Stimulated activated CD8-positive, alpha-beta memory T cell treated with anti-CD3 and anti-CD28 coated beads, Interleukin-7, amount 100 ng/mL, for 4 hours (primary cell): ENCODE measurements at places on chromosomes 3 and 15.

DNA sequence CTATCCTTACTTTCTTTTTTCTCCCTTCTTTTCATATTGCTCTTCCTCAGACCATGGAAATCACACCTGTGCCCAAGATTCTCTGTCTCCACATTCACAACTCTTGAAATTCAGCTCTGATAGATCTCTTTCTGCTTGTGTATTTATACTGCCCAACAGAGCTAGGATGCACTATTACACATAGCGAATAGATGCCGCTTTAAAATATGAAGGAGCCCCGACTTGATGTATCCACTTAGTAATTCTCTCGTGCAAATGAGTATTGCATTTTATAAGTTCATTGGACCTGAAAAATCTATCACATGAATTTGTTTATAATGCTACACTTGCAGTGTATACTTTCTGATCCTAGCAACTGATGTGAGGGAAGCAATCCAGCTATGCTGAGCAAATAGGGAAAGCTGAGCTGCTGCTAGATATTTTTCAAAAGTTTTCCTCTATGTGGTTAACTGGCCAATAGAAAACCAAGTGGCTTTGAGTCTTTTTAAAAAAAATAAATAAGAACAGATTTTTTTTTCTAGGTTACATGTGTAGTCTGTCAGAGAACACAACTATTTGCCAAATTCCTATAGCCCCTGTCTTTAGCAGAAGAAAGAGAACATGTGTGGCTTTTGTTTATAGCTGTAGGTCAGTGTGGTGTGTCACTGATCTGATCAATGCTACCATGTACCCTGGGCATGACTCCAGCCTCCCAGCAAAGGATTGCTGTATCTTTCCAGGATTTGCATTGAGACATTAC lies 64.3 kb upstream of the LEKR1 start:
- no peak for DNase-seq

DNA sequence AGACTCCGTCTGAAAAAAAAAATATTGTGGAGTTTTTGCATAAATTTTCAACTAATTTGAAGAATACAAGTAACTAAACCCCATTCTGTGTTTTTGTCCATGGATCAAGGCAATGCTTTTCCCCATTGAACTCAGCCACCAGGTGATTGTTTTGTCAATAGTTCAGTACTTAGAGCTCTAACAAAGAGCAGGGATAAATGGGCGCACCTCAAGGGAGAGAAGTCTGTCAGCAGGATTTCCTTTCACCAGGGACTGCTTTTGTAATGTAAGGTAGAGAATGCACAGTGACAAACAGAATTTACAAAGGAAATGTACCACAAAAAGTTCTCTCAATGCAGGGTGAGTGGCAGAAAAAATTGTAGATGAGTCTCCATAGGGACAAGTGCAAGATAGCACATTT lies 10.8 kb upstream of the ATP13A5 start:
- no peak for DNase-seq

DNA sequence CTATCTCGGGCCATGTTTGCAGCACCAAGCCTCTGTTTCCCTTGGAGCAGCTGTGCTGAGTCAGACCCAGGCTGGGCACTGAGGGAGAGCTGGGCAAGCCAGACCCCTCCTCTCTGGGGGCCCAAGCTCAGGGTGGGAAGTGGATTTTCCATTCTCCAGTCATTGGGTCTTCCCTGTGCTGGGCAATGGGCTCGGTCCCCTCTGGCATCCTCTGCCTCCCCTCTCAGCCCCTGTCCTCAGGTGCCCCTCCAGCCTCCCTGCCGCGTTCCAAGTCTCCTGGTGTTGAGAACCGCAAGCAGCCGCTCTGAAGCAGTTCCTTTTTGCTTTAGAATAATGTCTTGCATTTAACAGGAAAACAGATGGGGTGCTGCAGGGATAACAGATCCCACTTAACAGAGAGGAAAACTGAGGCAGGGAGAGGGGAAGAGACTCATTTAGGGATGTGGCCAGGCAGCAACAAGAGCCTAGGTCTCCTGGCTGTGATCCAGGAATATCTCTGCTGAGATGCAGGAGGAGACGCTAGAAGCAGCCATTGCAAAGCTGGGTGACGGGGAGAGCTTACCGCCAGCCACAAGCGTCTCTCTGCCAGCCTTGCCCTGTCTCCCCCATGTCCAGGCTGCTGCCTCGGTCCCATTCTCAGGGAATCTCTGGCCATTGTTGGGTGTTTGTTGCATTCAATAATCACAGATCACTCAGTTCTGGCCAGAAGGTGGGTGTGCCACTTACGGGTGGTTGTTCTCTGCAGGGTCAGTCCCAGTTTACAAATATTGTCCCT lies 1.2 kb downstream of the RHO start:
- DNase-seq, result no peak

GRCh38 chr15:72786676-72787345 lies 3.3 kb upstream of the ADPGK start:
- DNase-seq, result no peak

GRCh38 chr3:58063022-58063815 lies 55.0 kb downstream of the FLNB start:
- no peak for DNase-seq

GRCh38 chr3:117631781-117632180 lies 922.2 kb downstream of the TUSC7 start:
- no peak for DNase-seq

DNA sequence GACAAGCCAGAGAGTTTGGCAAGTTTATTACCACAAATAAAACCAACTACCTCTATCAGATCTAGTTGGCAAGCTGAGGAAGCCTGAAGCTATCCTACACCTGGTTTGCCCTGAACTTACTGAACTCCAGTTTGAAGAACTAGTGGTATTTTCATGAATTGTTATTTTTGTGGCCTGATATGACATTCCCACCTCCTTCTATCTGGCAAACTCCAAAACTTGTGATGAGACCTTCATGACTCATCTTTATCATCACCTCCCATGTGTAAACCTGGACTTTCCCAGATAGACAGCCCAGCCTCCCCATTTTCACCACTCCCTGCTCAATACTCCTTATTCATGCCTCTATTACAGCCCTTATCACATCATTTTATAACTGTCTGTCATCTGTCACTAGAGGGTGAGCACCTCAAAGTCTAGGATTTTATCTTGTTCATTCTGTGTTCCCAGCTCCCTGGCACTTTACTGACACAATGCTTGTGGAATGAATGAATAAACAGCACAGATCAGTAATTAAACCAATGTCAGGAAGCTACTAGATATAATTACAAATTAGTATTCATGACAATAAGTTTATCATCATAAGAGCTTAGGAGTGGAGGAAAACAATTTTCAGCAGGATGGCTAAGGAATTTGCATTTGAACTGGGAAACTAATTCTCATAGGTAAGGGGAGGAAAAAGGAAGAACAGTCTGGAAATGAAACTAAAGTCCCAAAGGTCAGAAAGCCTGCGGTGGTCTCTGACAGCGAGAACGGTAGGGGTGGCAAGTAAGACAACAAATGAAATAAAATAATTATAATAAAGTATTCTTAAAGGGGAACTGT lies 13.2 kb upstream of the TRANK1 start:
- DNase-seq, result no peak
